T1000 (cell line): ENCODE measurements at places on chromosomes 1 and 21.

DNA sequence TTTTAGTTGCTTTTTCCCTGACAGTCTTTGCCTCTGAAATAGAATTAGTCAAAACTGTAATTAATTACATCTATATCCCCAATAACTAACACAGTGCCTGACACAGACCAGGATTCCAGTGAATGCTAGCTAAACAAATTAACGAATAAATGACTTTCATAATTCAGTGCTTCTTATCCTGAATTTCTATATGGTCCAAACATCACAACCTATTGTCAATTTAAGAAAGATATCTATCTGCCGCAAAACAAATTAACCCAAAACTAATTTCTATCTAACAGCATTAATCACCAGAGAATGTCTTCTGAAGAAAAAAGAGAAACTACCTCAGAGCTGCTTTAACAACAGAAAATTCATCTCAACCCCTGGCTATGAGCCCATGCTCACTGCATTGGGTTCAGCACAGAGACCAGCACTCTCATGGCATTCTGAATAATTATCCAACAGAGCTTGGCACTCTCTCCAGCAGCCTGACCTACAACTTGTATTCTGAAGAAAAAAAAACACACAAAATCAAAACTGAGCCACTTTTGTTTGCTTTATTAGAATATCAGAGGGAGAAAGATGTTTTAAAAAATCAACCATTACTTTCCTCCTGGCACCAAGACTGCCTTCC, 547.3 kb upstream of the BEND5 start:
- DNase-seq = no peak

DNA sequence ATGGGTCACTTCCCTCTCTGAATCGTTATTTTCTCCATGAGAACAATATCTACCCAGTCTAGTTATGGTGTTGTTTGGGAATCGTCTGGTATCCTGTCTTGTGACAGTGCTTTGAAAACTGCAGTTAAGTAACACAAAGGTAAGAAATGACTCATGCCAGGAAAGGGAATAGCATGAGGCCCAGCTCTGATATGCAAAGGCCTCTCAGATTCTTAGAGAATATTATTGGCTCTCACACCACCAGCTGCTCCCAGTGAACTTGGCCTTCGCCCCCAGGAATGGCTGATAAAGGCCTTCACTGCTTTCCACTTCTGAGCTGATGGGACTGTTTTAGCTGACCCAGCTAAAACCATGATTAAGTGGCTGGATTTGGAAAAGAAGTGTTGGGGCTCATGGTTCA, 27.1 kb downstream of the NEK2 start:
- no peak for DNase-seq

DNA sequence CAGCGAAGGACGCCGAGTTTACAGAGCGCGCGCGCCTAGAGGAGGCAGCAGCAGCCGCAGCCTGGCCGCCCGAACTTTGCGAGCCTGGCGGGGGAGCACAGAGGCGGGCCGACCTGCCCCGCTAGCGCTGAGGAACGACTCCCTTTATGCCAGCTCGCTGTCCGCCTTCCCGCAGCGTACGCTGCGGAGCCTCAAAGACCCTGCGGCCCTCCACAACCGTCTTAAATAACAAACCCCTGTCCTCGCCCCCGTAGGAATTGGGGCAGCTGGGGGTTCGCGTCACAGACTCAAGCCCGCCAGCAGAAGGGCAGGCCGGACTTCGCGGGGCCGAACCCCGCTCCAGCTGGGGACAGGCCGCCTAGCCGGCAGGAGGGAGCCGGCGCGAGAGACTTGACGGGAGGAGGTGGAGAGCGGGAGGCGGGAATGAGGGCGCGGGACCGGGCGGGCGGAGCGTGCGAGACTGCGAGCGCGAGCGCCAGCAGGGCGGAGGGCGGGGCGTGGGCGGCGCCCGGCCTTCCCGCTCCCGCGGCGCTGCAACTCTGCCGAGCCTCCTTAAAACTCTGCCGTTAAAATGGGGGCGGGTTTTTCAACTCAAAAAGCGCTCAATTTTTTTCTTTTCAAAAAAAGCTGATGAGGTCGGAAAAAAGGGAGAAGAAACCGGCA, 1.8 kb upstream of the CDKN2C start:
- DNase-seq = peak; percentile 87

DNA sequence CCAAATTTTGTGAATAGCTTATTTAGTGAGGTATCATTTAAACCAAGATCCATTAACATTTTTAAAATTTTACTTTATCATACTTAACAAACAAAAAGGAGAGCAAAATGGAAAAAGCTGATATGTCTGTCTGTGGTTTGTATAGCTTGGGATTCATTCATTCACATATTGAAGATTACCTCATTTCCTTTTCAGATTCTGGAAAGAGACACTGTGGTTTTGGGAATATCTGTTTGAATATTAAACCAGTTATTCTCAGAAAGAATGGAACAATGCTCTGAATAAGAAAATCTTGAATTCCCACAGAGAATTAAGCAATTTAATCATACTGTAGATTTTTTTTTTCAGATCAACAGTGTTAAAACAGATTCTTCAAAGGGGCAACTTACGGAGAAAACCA, 93.8 kb upstream of the PRDX6 start:
- no peak for DNase-seq

GRCh38 chr1:195939844-195940243, 668.4 kb downstream of the KCNT2 start:
- no peak for DNase-seq

- no peak for DNase-seq
Measured at GRCh38 chr1:147811273-147811672, 50.9 kb upstream of the GJA5 start.

DNA sequence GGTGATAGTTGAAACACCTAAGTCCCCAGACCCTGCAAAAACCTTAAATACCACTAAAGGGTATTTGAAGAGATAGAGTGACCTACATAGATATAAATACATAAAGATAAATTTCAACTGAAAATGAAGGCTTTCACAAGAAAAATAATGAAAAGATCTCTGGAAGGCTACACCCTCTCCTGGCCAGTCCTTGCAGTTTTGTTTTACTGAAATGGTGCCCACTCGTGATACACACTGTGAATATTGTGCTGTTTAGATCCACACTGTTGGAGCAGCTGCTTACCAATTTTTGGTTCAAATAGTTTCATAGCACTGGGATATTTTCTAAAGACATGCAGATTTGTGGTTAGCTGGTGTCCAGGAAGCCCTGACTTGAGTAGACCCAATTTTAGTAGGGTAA, 31.5 kb upstream of the RNF187 start:
- no peak for DNase-seq

GRCh38 chr1:233240371-233240770, 55.2 kb downstream of the PCNX2 start:
- DNase-seq = no peak

DNA sequence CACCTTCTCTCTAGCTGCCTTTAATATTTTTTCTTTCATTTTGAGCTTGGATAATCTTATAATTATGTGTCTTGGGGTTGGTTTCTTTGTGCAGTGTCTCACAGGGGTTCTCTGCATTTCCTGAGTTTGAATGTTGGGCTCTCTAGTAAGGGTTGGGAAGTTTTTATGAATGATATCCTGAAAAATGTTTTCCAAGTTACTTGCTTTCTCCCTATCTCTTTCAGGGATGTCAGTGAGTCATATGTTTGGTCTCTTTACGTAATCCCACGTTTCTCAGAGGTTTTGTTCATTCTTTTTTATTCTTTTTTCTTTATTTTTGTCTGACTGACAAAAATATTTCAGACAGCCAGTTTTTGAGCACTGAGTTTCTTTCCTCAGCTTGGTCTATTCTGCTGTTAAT, 55.4 kb upstream of the CCDC190 start:
- no peak for DNase-seq

- DNase-seq = no peak
Measured at GRCh38 chr1:166470014-166470413, 303.2 kb upstream of the FAM78B start.

GRCh38 chr1:25837262-25837875, 17.6 kb downstream of the MTFR1L start:
- no peak for DNase-seq

GRCh38 chr21:38843806-38844503, 38.2 kb downstream of the ETS2 start:
- DNase-seq = no peak

DNA sequence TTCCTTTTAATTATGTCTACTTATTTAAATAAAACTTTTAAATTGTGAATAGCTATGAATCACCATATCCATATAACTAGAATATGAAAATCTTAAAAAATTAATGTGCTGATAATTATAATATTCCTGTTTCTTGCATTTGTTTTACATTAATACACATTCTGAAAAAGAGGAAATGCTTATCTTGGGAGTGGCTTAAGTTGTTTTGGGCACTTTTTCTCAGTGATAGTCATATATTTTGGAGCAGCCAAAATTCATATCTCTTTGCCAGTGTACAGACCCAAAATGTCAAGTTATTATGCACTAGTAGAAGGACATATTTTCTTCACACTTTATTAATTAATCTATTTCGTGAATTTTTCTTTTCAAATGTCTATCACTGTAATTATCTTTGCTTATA, 838.5 kb downstream of the USP25 start:
- DNase-seq = no peak

DNA sequence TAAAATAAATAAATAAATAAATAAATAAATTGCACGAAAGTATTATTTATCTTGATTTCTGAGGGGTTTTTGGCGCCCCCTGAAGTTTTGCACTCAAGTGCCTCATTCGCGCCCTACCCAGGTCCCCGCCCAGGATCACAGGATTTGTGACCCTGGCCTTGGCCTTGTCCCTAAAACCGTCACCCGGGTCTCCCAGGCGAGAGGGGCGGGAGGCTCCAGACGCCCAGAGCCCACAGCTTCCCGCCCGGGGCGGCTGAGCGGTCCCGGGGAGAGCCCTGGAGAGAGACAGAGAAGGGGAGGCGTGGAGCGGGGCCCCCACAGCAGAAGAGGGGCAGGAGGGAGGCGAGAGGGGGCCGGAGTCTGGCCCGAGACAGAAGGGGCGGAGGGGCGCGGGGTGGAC, 91.8 kb upstream of the CASZ1 start:
- no peak for DNase-seq

GRCh38 chr1:53080769-53081168, 18.8 kb downstream of the PODN start:
- DNase-seq = no peak

DNA sequence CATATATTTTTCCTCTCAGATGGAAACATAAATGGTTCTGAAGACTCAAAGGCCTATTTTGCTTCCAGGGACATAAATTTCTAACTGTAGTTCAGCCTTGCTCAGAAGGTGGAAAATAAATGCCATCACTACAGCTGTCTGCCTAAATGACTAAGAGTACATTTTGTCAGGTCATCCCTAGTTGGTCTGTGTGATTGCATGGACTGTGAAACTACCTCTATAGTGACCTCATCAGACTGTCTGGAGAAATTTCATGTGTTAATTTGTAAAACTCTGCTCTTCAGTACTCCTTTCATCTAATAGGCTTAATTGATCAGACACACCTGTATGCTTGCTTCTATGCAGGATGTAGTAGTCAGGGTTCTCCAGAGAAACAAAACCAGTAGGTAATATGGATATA, 886.9 kb downstream of the AMY1C start:
- DNase-seq = no peak

DNA sequence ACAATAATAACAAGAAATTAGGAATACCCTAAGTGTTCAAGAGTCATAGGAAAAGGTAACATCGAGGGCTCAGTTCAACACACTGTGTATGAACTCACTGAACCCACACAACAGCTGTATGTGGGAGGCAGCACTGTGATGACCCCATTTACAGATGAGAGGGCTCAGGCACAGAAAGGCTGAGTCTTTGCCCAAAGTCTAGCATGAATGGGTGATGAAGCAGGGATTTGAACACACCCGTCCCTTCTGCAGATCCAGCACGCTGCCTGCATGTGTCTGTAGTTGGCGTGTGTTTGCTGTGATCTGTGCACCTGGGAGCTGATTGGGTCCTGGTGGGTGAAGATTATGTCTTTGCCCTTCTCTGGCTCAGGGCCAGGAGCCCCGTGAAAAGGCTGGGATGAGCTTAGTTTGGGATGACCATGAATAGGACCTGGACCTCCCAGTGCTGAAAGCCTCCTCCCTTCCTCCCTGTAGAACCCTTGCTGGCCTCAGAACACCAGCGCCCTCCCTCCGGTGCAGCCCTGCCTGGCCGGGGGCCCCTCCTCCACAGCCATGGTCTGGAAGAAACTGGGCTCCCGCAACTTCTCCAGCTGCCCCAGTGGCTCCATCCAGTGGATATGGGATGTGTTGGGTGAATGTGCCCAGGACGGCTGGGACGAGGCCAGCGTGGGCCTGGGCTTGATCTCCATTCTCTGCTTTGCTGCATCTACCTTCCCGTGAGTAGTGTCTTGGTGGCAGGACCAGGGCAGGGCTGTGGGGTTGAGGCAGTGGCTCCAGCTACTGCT, 5.2 kb downstream of the SLC66A1 start:
- DNase-seq = no peak

DNA sequence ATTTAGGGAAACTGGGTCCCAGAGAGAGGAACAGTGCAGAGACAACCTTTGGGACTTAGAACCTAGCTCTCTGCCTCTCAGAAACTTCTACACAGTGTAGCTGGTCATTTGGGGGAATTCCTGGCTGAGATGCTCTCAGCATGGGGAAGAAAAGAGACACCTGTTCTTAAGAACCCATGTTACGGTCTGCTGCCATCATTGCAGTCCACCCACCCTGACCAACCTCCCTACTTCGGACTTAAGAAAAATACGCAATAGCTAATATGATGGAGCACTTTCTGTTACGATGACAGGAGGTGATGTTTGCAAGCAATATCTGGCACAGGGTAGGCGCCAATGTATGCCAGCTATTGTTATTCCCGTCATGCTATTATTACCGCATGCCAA, 177.9 kb downstream of the IGSF21 start:
- DNase-seq = no peak

- DNase-seq = no peak
Measured at GRCh38 chr1:96492236-96492635, 229.3 kb upstream of the PTBP2 start.

DNA sequence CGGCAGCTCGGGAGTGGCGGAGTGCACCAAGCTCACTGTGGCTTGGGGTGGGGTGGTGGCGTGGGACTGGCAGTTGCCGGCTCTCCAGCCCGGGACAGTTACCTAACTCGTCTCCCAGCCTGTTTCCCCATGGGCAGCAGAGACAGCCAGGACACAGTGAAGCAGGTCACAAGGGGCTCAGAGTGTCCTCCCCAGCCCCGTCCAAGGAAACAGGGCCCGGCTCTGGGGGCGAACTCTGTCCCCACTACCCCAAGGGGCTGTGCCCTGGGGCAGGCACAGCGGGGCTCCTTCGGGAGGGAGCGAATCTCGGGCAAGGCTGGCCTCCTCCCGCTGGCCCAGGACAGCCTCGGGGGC, 759 bp downstream of the GPR157 start:
- DNase-seq = no peak

- DNase-seq = no peak
Measured at GRCh38 chr1:198749279-198749678, 110.4 kb downstream of the PTPRC start.

GRCh38 chr1:184803180-184803492, 48.5 kb upstream of the EDEM3 start:
- no peak for DNase-seq

GRCh38 chr1:215669806-215670491, 102.8 kb downstream of the KCTD3 start:
- DNase-seq = no peak

GRCh38 chr1:44713321-44713781, 17.6 kb downstream of the RNU5D-1 start:
- DNase-seq = no peak
